ENCODE measurements at places on chromosomes 12 and 14. TPM values are rescaled to one million over a fixed set of nuclear protein-coding genes. Genes with fewer than 3 reads are reported as not detected.

- no peaks in the 10 kb centered on the region for H3K4me1 ChIP-seq
- H3K27me3 ChIP-seq = no peaks in the 10 kb centered on the region
- H3K4me3 ChIP-seq = no peak overlapping the region
- H3K36me3 ChIP-seq = no peaks in the 10 kb centered on the region
- no peak overlapping the region for H3K27ac ChIP-seq
- DNase-seq = no peak
Observed at GRCh38 chr12:38898001-38898684, 7.2 kb downstream of the CPNE8 start.

DNA sequence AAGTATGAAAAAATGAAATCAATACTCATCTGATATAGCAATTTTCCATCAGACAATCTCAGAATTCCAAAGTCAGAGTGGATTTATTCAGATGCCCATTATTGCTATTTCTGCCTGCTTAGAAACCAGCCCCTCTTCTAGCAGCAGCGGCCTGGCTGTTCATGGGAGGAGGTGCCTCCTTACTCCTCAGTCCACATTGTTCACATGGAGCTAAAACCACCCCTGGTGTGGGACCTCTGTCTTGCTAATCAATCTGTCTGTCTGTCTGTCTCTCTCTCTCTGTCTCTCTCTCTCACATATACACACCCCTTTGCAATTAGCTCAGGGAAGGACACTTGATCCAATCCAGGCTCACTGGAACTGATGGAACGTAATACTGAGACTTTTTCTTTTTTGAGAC, 176.1 kb downstream of the APAF1 start:
- H3K36me3 ChIP-seq = no peaks in the 10 kb centered on the region
- DNase-seq = no peak
- no peak overlapping the region for H3K27ac ChIP-seq
- no peaks in the 10 kb centered on the region for H3K4me1 ChIP-seq
- no peak overlapping the region for H3K4me3 ChIP-seq

DNA sequence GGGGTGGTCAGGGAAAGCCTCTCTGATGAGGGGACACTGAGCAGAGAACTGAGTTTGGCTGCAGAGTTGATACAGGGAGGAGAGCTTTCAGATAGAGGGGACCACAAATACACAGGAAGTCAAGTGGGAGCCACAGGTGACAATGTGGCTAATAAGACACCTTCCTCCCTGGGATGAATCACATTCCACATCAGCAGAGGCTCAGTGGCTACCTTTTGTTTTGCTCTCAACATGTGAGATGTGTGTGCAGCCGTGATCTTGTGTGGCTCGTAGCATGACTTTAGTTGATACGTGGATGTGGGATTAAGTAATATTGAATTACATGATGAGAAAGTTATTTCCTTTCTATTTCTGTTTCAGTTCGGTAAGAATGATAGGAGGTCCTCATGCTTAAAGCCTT, 7.5 kb downstream of the CRADD start:
- peaks cover 20% of the 10 kb centered on the region for H3K36me3 ChIP-seq
- peaks cover 2% of the 10 kb centered on the region for H3K27me3 ChIP-seq
- H3K27ac ChIP-seq = no peak overlapping the region

- H3K27me3 ChIP-seq = no peaks in the 10 kb centered on the region
- no peak overlapping the region for H3K4me3 ChIP-seq
- no peak for DNase-seq
- no peaks in the 10 kb centered on the region for H3K36me3 ChIP-seq
- H3K27ac ChIP-seq = no peak overlapping the region
Observed at GRCh38 chr14:38605193-38606114, 349.6 kb upstream of the CLEC14A start.

GRCh38 chr12:58433959-58434358, 486.3 kb downstream of the LRIG3 start:
- peak overlapping the region; percentile 5 for H3K4me3 ChIP-seq
- H3K4me1 ChIP-seq = peaks cover 54% of the 10 kb centered on the region
- H3K36me3 ChIP-seq = peaks cover 14% of the 10 kb centered on the region
- H3K27me3 ChIP-seq = no peaks in the 10 kb centered on the region

DNA sequence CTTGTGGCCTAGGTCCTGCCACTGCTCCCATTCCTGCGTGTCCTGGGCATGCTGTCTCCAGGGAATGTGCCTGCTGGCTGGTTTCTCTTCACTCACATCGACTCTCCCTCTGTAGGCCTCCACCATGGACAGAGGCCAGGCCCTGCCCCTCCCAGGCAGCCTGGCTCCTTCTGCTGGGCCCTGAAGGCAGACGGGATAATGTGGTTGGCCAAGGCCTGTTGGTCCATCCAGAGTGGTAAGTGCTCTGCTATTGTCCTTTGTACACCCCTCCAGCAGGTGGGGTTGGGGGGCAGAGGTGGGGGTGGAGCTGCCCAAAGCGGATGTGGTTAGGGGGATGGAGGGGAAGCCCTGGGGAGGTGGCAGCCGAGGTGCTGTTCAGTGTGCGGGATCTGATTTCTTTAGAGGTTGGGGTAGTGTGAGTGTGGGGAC, 9.5 kb upstream of the NR4A1 start:
- no peaks in the 10 kb centered on the region for H3K36me3 ChIP-seq
- peaks cover 53% of the 10 kb centered on the region for H3K4me1 ChIP-seq
- H3K4me3 ChIP-seq = no peak overlapping the region
- H3K27me3 ChIP-seq = peaks cover 6% of the 10 kb centered on the region

- no peak overlapping the region for H3K27ac ChIP-seq
- no peak for DNase-seq
- H3K4me1 ChIP-seq = no peaks in the 10 kb centered on the region
Observed at GRCh38 chr12:38399711-38400206, 83.2 kb downstream of the ALG10B start.

GRCh38 chr14:98334186-98334585, 937.8 kb downstream of the BCL11B start:
- no peaks in the 10 kb centered on the region for H3K36me3 ChIP-seq
- DNase-seq = no peak
- H3K27ac ChIP-seq = no peak overlapping the region
- H3K27me3 ChIP-seq = no peaks in the 10 kb centered on the region

DNA sequence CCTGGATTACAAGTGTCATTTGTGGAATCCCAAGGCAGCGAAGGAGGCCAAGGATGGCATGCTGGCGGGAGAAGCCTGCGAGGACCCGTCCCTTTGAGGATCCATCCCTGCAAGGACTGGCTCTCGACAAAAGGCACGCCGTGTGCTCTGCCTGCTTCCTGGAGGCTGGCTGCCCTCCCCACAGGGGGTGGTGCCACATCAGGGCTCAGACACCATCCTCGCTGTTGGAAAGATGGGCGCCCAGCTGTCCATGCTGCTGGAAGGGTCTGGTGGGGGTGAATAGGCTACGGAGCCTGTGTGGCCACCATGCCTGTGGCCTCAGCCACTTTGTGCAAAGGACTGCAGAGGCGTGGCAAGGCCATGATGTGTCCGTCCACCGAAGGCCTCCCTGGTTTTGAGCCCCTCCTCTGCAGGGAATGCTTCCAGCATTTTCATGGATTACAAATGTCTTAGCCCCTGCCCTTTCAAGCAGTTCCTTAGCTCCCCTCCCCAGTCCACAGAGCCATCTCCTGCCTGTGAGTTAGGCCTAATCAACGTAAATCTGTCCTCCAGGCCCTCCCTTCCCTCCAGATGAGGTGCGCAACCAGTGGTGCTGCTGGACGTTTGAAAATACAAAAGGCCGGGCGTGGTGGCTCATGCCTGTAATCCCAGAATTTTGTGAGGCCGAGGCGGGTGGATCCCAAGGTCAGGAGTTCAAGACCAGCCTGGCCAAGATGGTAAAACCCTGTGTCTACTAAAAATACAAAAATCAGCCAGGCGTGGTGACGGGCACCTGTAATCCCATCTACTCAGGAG, 22.1 kb downstream of the ZBTB42 start:
- peaks cover 6% of the 10 kb centered on the region for H3K36me3 ChIP-seq
- H3K4me1 ChIP-seq = peaks cover 25% of the 10 kb centered on the region

- no peaks in the 10 kb centered on the region for H3K4me1 ChIP-seq
- H3K27me3 ChIP-seq = no peaks in the 10 kb centered on the region
- DNase-seq = no peak
- no peak overlapping the region for H3K4me3 ChIP-seq
- H3K36me3 ChIP-seq = no peaks in the 10 kb centered on the region
Observed at GRCh38 chr12:87728931-87729593, 300.1 kb downstream of the C12orf50 start.

GRCh38 chr12:2639020-2639298, 155.8 kb upstream of the FKBP4 start:
- H3K4me3 ChIP-seq = no peak overlapping the region
- DNase-seq = no peak
- H3K27me3 ChIP-seq = peaks cover 6% of the 10 kb centered on the region
- peaks cover 28% of the 10 kb centered on the region for H3K36me3 ChIP-seq
- H3K4me1 ChIP-seq = peaks cover 33% of the 10 kb centered on the region

DNA sequence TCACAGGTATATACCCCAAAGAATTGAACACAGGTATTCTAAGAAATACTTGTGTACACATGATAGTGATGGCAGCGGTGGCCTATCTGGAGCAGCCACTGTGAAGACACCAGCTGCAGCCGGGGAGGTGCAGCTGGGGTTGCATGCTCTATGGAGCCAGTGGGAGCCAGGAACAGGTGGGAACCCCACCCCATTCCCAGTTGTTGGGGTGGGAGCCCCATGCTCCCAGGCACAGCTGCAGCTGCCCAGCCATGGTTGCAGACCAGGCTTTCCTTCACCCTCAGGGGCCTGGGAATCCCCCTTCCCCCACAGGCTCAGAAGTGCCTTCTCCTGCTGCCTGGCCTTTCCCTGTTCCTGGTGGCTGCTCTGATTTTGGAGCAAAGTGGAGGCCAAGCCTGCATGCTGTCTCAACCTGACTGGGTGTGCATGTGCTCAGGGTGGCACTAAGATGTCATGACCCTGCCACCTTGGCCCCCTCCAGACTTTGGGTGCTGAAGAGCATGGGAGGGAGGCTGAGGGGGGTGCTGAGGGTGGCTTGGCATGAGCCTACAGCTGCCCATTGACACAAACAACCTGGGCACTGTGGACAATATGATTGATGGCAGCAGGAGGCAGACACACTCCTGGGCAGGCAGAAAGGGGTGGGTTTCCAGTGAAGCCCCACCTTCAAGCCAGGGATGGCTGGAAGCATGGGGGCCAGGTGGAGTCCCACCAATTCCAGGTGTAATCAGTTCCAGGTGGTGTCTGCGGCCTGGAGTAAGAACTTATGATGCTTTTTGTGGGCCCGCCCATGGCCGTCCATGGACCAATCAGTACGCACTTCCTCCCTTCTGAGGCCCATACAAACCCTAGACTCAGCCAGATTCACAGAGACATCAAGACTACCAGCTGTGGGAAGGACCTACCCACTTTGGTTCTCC, 234.7 kb downstream of the ADGRD1 start:
- peaks cover 1% of the 10 kb centered on the region for H3K27me3 ChIP-seq
- no peak for DNase-seq
- no peak overlapping the region for H3K27ac ChIP-seq

DNA sequence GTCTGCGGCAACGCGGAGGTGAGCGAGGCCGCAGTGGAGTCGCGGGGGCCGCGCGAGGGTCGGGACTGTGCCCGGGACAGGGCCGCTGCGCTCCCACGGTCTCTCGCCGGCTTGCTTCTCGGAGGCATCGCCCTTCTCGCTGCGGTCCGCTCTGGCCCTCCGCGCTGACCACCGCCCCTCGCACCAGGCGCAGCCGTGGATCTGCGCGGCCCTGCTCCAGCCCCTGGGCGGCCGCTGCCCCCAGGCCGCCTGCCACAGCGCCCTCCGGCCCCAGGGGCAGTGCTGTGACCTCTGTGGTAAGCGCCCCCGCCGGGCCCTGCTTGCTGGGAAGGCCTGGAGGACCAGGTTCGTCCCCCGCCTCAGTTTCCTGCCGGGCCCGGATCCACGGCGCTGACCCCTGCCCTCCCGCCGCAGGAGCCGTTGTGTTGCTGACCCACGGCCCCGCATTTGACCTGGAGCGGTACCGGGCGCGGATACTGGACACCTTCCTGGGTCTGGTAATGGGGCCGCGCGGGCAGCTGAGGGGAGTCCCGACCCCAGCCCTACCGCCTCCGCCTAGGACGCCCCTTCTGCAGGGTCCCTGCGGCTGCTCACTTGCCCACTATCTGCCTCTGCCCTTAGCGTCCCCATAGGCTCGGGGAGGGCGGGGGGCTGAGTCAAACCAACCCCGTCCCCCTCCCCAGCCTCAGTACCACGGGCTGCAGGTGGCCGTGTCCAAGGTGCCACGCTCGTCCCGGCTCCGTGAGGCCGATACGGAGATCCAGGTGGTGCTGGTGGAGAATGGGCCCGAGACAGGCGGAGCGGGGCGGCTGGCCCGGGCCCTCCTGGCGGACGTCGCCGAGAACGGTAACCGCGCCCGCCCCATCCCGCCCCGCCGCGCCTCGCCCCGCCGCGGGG, 7.0 kb downstream of the AMN start:
- H3K4me1 ChIP-seq = no peaks in the 10 kb centered on the region
- peaks cover 7% of the 10 kb centered on the region for H3K36me3 ChIP-seq
- peaks cover 27% of the 10 kb centered on the region for H3K27me3 ChIP-seq
- no peak overlapping the region for H3K27ac ChIP-seq

DNA sequence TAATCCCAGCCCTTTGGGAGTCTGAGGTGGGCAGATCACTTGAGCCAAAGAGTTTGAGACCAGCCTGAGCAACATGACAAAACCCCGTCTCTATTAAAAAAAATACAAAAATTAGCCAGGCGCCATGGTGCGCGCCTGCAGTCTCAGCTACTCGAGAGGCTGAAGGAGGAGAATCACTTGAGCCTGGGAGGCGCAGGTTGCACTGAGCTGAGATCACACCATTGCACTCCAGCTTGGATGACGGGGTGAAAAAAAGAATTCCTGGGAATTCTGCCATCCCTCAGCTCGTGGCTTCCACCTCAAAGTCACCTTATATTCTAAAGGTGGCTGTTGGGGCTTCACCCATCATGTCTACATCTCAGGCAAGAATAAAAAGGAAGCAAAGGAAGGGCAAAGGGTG, 12.9 kb downstream of the BCL2L14 start:
- no peak overlapping the region for H3K27ac ChIP-seq
- no peak for DNase-seq
- H3K36me3 ChIP-seq = no peaks in the 10 kb centered on the region
- peaks cover 5% of the 10 kb centered on the region for H3K27me3 ChIP-seq

DNA sequence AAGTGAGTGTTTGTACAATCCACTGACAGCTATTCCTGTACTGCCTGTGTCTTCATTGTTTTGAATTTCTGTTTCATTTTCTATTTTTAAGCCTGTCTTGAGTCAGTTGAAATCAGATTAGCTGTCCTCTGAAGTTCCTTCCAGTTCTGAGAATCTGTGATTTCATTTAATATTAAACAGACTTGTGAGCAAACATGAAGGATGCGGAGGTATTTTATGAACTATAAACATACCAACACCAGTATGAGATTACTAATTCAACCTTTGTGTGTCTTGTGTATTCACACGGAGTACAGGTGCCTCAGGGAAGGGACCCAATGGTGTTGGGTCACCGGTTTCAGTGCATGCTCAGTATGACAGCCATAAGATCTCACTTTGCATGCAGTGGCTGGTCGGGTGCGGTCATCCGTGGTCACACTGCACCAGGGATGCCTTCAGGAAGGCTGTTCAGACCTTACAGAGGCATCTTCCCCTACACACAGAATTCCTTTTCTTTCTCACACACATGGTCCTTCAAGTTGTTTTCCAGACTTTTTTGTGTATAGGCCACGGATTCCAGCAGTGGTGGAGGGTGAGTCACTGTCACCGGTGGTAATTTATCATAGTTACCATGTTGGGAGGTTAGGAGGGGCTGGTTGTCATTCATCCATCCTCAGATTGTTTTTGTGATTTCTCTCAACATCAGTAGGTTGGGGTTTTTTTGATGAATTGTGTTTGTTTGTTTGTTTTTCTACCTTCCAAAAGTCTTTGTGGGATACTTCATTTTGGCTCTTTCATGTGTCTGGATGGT, 103.0 kb upstream of the SFSWAP start:
- H3K27me3 ChIP-seq = peaks cover 7% of the 10 kb centered on the region
- H3K4me3 ChIP-seq = no peak overlapping the region
- H3K36me3 ChIP-seq = no peaks in the 10 kb centered on the region
- DNase-seq = no peak

The NTN4 gene
- 106 TPM for total RNA-seq

The MLF2 gene
- 300 TPM for total RNA-seq

The RASAL1 gene
- not detected for total RNA-seq

The GALC gene
- total RNA-seq = 10.2 TPM

The POTEG gene
- not detected for total RNA-seq

The DBX2 gene
- total RNA-seq = not detected

The FLRT2 gene
- 46.5 TPM for total RNA-seq

The RHEBL1 gene
- total RNA-seq = not detected
